Stomach (tissue), 19 donors: ENCODE measurements at places on chromosomes 5 and 9. TPM values are rescaled to one million over a fixed set of nuclear protein-coding genes. Genes with fewer than 3 reads are reported as not detected.

DNM1 gene
- total RNA-seq = 28.6 TPM

NOXA1 gene
- total RNA-seq = 7.1 TPM

DNA sequence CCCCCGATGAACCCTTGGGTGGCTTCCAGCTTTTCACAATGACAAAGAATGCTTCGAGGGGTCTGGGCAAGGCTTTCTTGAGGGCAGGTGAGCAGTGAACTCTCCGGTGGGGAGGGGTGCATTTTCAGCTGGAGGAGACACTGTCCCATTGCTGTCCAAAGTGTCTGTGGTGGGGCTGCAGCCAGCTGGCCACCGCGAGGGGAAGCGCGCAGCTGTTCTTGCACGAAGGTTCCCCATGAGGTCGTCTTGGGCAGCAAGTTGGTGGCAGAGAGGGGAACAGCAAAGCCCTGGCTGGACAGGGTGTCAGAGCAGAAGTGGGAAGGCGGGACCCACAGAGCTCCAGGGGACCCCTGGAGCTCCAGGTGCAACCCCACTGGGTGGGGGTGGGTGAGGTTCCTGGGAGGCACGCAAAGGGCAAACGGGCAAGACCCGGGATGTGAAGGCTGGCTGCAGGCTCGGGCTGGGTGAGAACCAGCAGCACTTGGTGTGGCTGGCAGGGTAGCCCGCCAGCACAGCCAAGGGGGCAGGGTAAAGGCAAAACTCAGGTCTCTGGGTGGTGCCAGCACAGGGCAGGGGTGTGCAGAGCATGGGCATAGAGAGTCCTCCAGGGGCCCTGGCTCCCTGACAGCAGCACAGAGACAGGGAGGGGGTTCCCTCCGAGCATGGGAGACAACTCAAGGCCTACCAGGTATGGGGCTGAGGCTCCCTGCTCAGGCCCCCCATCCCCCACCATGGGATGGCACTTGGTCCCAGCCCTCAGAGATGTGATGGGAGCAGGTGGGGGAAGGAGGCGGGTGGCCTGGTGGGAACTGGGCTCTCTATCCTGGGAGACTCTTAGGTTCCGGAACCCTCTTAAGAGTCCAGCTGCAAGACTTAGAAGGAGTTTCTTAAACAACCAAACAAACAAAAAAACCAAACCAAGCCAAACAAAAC lies 26.6 kb downstream of the TSPAN17 start:
- DNase-seq = no peak

GRCh38 chr5:39341896-39342295 lies 22.4 kb downstream of the C9 start:
- DNase-seq = peak; percentile 59

MED7 gene
- 4.5 TPM for total RNA-seq

SNCAIP gene
- total RNA-seq = 0.45 TPM
